M059J (cell line): ENCODE measurements at places on chromosomes 1 and 21. TPM values are rescaled to one million over a fixed set of nuclear protein-coding genes. Genes with fewer than 3 reads are reported as not detected.
A peak's percentile ranks its signal among the peaks of the same experiment; 100 is the strongest.

DNA sequence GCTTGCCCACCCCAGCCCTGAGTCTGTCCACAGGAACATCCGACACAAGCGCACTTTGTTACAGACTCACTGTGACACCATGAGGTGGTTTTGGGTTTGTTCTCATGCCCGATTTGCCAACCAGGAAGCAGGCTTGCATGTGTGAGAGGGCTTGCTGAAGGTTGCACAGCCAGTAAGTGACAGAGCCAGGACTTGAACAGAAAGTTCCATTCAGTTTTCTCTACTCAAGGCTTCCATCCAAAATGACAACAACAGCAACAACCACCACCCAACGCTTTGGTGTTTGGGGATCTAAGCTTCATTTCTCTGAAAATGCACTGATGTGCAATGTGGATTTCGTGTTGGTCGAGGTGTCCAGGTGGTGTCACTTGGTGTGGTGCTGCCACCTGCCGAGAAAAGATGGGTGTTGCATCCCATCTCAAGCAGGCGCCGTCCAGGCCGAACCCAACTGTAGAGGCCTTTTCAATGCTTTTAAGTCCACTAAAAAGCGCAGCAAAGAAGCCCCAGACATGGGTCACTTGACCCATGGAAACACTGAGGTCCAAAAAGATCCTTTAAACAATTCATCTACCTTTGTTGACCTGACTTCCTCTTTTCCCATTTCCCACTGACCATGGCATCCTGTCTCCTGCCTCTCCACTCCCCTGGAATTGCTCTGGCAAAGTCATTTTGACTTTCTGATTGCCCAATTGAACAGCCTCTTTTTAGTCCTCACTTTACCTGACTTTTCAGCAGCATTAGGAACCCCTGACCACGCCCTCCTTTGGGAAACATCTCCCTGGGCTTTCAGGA is 12.2 kb downstream of the CITED4 start:
- DNase-seq: peak; percentile 65

DNA sequence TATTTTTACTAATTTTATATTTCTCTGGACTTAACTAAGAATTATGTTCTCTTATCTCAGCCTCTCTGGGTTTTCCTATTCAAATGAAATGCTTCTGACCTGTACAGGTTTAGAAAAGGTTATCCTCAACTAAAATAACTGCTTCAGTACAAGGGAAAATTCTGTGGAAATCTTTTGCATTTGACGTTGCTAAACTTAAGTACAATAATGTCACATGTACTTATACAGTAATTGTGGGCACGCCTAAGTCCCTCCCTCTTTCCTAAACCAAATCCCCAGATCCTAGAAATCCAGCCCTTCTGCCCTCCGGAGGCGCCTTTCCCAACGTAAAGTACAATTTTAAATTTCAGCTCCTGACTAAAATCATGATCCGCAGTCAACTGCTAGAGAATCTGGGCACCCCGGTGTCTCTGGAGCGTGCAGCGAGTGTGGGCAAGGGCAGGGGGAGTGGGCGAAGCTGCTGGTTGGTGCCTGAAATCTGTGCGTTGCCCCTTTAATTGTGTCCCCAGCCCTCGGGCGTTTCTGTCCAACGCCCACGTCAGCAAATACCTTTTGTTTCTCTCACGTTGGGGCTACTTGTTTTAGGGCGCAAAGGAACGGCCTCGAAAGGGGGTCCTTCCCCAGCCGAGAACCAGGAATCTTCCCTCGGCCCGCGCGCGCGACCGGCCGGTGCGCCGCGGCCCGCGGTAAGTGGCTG is at the start of gene ZBTB8A:
TSS of gene ZBTB8A (plus strand) at position 541 of the 697 bp plus-strand sequence. CDS start 53,505 bp downstream, outside the sequence.
- peak; percentile 73 for DNase-seq

DNA sequence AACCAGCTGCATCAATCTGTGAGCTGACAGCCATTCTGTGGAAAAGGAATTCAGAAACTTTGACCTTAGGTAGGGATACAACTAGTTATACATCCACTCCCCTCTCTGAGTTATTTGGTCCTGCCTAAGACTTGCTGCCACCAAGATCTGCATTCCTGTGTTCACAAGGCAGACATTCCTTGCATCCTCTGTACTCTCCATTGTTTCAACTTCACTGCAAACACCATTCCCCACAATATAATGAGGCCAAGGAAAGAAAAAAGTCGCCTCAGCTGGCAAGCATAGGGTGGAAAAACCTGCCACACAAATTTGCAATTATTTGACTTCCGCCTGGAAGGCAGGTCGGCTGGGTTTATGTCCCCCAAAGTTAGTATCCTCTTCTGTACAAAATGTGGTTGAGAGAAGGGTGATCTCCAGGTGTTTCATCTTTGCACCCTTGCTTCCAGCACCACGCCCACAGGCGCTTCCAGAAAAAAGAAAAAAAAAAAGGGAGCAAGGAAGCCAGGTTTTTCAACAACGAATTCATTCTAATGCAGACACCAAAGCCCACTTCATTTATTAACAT is 676 bp upstream of the CTTNBP2NL start:
- DNase-seq: peak; percentile 19

C8B gene
- total RNA-seq: not detected in 2 replicates

DNA sequence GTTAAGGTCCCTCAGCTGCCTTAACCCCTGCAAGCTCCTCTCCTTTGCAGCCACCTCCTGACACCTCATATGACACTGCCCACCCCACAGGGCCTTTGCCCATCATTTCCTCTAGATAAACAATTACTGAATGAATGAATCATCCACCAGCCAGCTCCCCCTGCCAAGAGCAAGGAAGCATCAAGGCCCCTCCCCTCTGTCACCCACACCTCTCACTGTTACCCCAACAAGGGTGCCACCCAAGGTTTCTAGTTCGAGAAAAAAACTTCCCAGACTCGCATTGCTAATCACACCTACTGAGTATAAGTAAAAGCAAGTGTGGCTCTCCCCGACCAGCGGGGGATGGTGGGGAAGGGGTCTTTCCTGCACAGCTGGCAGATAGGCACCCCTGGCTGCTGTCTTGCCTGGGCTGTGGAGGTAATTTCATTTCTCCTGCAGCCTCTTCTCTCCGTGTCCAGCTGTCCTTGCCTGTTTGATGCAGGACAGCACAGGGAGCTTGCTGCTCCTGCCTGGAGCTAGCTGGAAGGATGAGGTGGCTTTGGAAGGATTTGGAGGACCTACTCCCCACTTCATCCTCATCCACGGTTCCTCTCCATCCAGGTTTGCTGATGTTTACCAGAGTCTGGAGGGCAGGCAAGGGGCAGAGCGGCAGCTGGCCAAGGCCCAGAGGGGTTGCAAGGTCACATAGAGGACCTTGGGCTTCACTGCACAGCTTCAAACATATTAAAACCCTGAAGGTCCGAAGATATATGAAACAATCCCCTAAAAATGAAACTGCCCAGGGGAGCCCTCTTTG is 33.1 kb upstream of the LBR start:
- DNase-seq: peak; percentile 29

CKS1B gene
- total RNA-seq: 338 TPM in 2 replicates

GRCh38 chr1:27011976-27012563 is 580 bp downstream of the TENT5B start:
- DNase-seq: no peak

DNA sequence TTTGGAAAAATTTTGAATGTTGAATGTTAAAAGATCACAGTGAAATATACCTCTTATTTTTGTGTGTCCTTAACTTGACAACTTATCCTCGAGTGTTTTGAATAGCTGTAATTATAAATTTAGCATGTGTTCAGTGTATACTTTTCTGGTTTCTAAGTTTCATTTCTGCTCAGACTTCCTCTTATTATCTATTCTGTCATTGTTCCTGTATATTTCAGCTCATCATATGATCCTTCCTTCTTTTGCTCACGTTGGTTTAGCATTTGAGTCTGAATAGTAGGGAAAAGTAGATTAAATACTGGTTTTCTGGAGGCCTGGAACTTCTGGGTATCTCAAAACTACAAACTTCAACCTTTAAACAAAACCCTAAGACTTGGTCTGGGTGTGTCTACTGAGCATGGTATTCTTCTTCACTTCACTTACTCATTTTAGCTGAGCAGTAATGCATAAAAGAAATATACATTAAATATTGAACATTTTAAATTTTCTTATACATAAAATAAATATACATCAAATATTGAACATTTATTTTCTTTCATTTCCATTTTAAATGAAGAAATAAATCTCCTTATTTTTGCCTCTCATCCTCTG is 3.3 kb upstream of the ATP6V1G3 start:
- DNase-seq: no peak

DNA sequence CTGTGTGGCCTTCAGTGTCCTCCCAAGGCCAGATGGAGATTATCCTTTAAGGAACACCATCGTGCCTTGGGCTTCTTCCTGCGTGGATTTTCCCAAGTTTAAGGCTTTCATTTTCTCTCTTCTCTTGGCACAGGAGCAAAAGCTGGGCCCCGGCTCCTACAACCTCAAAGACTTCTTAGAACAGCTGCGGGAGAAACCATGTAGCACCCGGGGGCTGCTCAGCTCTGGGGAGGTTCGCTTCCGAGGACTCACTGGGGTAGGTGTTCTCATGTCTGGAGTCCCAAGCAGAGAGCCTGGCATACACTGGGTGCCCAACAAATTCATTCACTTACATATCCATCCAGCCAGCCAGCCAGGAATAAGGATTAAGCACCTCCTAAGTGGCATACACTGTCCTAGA is 6.6 kb upstream of the TTC22 start:
- DNase-seq: no peak

- DNase-seq: peak; percentile 81
Observed at GRCh38 chr1:101259744-101260148, 22.9 kb downstream of the S1PR1 start.

DNA sequence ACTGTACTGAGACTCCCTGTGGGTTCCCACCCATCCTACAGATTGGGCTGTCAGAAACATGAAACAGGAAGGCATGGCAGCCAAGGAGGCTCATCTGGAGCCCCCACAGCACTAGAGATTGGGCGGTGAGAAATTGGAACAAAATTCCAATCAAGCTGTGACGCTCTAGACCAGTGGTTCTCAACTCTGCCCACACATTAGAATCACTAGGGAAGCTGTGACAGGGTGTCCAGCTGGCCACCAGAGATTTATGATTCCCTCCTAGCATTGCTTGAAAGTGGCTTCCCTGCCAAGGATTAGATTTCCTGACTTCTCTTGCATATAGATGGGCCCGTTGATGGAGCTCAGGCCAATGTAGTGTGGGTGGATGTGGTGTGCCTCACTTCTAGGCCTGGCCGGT is 187.5 kb upstream of the ZC3H12A start:
- DNase-seq: no peak

WDR3 gene
- 16.9 and 21.0 TPM in 2 replicates for total RNA-seq

SPRR5 gene
- not detected in 2 replicates for total RNA-seq

LENEP gene
- not detected in 2 replicates for total RNA-seq

DNA sequence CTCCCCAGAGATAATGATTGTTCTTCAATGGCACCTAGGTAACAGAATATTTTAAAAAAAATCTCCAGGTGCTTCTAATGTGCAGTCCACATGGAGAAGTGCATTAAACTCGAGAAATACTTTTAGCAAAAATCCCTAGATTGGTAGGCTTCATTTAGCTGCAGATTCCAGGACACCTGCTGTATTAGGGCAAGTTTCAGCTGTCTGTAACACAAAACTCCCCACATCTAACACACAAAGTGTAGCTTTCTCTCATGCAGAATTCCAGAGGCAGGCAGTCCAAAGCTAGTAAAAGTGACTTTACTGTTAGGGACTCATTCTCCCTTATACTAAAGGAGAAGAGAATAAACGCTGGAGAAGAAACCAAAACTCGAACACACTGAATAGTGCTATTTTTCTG is 1414.3 kb upstream of the B3GALT2 start:
- no peak for DNase-seq

GRCh38 chr1:187862506-187862905 is 1033.8 kb downstream of the PLA2G4A start:
- no peak for DNase-seq

- DNase-seq: peak; percentile 80
Observed at GRCh38 chr21:27807596-27807995, 840.7 kb upstream of the ADAMTS5 start.

GRCh38 chr1:192546596-192547190 is 28.9 kb upstream of the RGS1 start:
- no peak for DNase-seq

POU2F1 gene
- total RNA-seq: 5.5 and 6.2 TPM in 2 replicates

- no peak for DNase-seq
Observed at GRCh38 chr21:46229133-46229922, 754 bp upstream of the LSS start.
